ENCODE measurements at places on chromosomes 2 and 18.

GRCh38 chr2:70340075-70340474 lies 38.2 kb upstream of the FAM136A start:
- H3K27ac ChIP-seq = no peak overlapping the region
- H3K4me3 ChIP-seq = no peak overlapping the region
- no peak for DNase-seq
- no peaks in the 10 kb centered on the region for H3K27me3 ChIP-seq
- no peaks in the 10 kb centered on the region for H3K36me3 ChIP-seq
- H3K4me1 ChIP-seq = peaks cover 1% of the 10 kb centered on the region

DNA sequence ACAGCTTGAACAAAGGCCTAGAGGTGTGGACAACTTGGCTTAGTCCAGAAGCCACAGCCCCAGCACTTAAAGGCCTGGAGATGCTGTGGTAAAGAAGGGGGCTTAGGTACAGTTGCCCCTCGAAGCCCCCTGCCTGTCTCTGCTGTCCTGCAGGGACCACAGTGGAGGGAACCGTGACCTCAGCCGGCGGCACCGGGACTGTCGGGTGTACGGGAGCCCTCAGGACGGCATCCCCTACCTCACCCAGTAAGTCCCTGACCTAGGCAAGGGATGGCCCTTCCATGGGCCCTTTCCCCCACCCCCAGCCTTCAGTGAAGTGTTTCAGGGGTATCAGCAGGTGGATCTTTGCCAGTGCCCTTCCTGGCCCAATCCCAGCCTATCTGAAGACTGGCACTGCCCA lies 15.3 kb upstream of the CATIP start:
- no peak overlapping the region for H3K27ac ChIP-seq
- peaks cover 37% of the 10 kb centered on the region for H3K36me3 ChIP-seq
- no peak for DNase-seq
- no peak overlapping the region for H3K4me3 ChIP-seq
- H3K27me3 ChIP-seq = peaks cover 4% of the 10 kb centered on the region

DNA sequence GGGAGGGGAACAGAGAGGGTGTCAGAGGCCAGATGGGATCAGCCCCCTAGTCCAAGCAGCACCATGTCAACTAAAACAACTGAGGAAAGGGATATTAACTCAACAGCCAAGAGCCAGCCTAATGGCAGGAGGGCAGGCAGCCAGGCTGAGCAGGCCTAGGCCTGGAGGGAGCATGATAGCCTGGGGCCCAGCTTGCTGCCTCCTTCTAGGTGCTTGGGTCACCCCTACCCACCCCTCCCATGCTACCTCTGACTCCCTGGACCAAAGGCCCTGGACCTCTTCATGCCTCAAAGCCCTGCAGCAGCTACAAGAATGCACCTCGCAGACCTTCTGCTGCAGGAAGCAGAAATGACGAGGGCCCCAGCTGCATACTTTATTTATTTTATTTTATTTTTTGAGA lies 22.1 kb upstream of the TNS1 start:
- no peak overlapping the region for H3K27ac ChIP-seq
- H3K4me3 ChIP-seq = no peak overlapping the region
- H3K27me3 ChIP-seq = peaks cover 24% of the 10 kb centered on the region

DNA sequence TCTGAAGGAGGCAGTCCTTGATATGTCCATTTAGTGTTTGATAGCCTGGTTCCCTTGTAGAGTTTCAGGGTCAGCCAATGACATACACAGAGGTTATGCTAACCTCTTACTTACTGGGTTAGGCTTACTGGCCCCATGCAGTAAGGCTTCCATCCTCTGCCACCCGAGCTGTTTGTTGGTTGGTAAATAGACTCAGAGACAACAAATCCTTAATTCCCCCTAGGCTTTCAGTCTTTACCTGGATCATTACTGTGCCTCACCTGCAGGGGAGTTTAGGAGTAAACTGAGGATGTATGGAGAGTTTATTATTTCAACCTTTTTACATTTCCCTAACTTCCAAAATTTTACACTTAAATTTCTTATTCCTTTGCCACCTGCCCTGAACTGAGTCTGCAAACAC lies 452.7 kb upstream of the HNMT start:
- DNase-seq = no peak
- no peaks in the 10 kb centered on the region for H3K27me3 ChIP-seq
- H3K4me3 ChIP-seq = no peak overlapping the region
- H3K4me1 ChIP-seq = no peaks in the 10 kb centered on the region

DNA sequence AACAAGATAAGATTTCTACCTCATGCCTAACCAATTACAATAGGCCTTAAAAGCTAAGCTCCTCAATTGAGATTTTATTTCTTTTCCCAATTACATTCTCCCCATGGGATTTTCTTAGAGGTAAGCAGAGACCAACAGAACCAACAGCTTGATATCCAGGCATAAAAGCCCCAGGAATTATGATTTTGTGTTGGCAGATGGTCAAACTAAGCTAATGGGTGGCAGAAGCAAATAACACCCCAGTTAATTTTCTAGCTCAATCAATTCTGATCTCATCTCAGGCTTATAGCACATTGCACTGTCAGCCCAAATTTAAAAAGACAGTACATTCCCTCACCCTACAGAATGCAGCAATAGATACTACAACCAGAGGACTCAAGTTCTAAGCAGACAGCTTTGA lies 156.4 kb downstream of the NRXN1 start:
- H3K4me1 ChIP-seq = no peaks in the 10 kb centered on the region
- H3K4me3 ChIP-seq = no peak overlapping the region
- no peaks in the 10 kb centered on the region for H3K27me3 ChIP-seq
- no peak for DNase-seq
- no peak overlapping the region for H3K27ac ChIP-seq

- DNase-seq = peak; percentile 73
- peaks cover 3% of the 10 kb centered on the region for H3K4me1 ChIP-seq
- no peak overlapping the region for H3K27ac ChIP-seq
- H3K4me3 ChIP-seq = no peak overlapping the region
- H3K36me3 ChIP-seq = no peaks in the 10 kb centered on the region
Observed at GRCh38 chr2:188410504-188411235, 119.0 kb downstream of the GULP1 start.

- no peak overlapping the region for H3K27ac ChIP-seq
- H3K36me3 ChIP-seq = no peaks in the 10 kb centered on the region
- no peaks in the 10 kb centered on the region for H3K27me3 ChIP-seq
Observed at GRCh38 chr2:154713675-154714074, 15.2 kb downstream of the KCNJ3 start.

GRCh38 chr2:212124598-212124997 lies 414.0 kb downstream of the ERBB4 start:
- no peak overlapping the region for H3K4me3 ChIP-seq
- no peaks in the 10 kb centered on the region for H3K27me3 ChIP-seq
- peak; percentile 15 for DNase-seq
- no peaks in the 10 kb centered on the region for H3K36me3 ChIP-seq
- no peaks in the 10 kb centered on the region for H3K4me1 ChIP-seq

DNA sequence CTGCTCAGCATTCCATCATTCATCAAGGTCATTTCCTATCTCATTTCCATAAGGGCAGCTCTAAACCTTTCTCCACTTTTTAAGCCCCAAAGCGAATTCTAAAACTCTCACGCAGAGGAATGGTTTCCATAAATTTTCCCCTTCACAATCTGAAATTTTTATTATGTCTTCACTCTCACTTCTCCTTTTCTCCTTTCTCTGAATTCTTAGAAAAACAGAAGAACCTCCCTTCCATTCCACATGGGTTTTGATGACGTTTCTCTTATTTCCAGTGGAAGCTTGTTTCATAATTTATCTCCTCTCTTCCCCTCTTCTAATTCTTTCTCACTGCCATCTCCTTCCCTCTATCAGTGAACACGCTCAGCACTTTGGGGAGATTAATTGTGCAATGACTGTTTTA lies 97.3 kb downstream of the SPATS2L start:
- peaks cover 13% of the 10 kb centered on the region for H3K4me1 ChIP-seq
- DNase-seq = no peak
- no peaks in the 10 kb centered on the region for H3K36me3 ChIP-seq

GRCh38 chr2:99552529-99552928 lies 62.7 kb upstream of the REV1 start:
- peaks cover 2% of the 10 kb centered on the region for H3K4me1 ChIP-seq
- DNase-seq = no peak
- no peak overlapping the region for H3K27ac ChIP-seq
- no peaks in the 10 kb centered on the region for H3K36me3 ChIP-seq
- no peak overlapping the region for H3K4me3 ChIP-seq
- H3K27me3 ChIP-seq = no peaks in the 10 kb centered on the region

GRCh38 chr2:13193075-13193474 lies 476.3 kb downstream of the TRIB2 start:
- DNase-seq = peak; percentile 9
- no peak overlapping the region for H3K4me3 ChIP-seq
- no peak overlapping the region for H3K27ac ChIP-seq
- H3K4me1 ChIP-seq = no peaks in the 10 kb centered on the region

All from mesenchymal stem cell (in vitro differentiated cells and primary cell).